ENCODE measurements at places on chromosomes 5 and 9.

DNA sequence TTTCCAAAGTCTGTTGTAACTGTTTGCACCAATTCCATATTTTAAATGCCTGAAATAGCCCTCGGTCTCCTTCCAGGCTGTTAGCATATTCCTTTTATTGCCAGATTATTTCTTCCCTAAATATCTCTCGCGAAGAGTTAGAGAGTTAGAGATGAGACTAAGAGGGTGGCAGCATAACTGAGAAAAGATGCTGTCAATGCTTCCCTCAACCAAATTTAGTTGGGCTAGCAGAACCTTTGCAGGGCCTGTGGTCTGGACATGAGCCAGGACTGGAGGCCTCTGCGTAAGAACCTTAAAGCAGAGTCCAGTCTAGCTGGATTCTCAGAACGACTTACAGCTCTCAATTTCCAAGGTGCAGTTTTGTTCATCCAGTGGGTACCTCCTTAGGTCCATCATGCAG, 135.9 kb downstream of the GABRB2 start:
- no peak for DNase-seq

GRCh38 chr9:18739641-18740318, 265.8 kb downstream of the ADAMTSL1 start:
- DNase-seq: no peak

GRCh38 chr5:168601972-168602371, 22.8 kb upstream of the PANK3 start:
- DNase-seq: no peak

DNA sequence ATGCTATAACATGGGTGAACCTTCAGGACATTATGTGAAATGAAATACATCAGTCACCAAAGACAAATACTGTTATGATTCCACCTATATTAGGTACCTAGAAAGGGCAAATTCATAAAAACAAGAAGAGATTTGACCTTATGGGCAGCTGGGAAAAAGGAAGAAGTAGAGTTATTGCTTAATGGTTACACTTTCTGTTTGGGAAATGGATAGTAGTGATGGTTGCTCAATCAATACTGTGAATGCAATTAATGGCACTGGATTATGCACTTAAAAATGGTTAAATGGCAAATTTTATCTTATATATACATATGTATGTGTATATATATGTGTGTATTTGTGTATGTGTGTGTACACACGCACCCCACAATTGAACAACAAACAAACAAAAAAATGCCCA, 15.2 kb downstream of the FKBP15 start:
- DNase-seq: no peak

- no peak for DNase-seq
Measured at GRCh38 chr9:70398145-70398556, 16.3 kb downstream of the KLF9 start.

DNA sequence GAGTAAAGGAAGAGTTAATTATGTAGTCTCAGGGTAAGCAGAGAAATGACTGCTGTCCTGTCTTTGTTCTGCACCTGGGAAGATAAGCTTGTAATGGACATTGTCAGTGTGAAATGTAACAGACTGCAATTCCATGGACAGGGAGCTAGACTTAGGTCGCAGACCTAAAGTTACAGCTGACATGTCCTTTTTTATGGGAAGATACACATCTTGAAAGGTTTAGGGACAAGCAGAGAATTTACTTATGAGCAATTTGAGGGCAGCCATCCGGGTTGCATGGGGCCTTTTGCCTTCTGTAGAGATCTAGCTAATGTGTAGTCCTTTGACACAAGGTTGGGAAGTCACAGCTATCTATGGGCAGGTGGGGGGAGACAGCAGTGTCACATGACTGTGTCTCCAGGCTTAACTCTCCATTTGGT, 85.7 kb downstream of the SERINC5 start:
- no peak for DNase-seq

DNA sequence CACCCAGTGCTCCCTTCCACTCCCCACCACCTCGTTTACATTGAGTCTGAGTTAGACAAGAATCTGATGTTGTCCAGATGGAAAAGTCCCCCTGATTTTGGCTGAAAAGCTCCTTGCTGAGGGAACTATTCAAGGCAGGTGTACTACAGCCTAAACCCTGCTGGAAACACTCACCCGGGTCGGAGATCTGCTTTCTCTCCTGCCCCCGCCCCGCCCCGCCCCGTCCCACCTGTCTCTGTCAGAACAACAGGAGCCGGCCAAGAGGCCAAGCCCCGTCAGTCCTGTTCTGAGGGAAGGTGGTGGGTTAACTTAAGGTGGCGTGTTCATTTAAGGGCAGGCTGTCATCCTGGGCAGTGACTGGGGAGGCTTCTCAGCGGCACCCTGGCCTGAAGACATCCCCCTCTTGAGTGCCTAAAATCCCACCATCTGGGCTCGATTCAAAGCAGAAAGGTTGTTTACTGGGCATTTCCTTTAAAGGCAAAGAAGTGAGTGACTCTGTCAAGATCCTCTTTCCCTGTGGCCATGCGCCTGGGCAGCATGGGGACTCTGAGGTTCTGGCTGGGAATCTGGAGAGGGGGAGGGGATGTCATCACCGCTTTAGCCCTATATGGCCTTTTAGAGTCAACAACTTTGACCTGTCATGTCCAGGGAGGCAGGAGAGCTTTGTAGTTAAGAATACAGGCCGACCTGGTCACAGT, 71.1 kb upstream of the NEURL1B start:
- no peak for DNase-seq

GRCh38 chr9:100865648-100866047, 162.9 kb upstream of the PLPPR1 start:
- DNase-seq: no peak
